ENCODE measurements at places on chromosomes 5 and 9.

GRCh38 chr9:34687276-34688030 is 3.6 kb downstream of the CCL19 start:
- no peak for DNase-seq

GRCh38 chr5:90940227-90940995 is 381.8 kb downstream of the ADGRV1 start:
- no peak for DNase-seq

- no peak for DNase-seq
Observed at GRCh38 chr9:98584059-98584458, 124.7 kb downstream of the GABBR2 start.

- DNase-seq: no peak
Observed at GRCh38 chr9:7328453-7328852, 471.1 kb downstream of the DMAC1 start.

DNA sequence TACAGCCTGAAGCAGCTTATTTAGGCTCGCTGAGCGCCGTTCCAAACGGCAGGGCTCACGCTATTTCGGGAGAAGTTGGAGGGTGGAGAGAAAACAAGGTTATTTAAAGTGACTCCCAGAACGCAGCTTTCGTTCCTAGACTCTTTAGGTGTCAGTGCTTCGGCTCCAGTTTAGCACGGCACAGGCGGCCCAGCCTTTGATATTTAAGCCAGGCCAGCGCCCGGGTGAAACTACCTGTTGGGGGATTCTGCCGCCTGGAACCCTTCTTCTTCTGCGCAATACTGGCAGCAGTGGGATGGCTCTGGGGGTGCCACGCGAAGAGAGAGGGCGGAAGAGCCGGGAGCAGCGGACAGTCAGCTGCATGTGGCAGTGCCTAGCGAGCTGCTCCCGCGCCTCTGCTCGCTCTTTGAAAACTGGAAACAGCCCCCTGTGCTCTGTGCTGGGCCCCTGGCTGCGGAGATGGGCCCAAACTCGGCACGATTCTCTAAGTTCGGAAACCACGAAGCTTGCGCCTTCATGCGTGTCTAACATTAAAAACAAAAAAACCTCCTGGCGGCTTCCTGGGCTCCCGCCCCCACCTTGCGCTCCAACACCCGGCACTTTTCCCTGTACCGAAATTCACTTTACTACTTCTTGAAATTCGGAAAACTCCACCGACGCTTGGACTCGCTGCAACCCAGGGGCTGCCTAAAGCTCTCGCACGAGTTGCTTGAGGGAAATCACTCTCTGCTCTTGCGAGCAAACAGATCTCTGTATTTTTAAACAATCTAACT is 34.6 kb upstream of the NFIB start:
- DNase-seq: no peak

DNA sequence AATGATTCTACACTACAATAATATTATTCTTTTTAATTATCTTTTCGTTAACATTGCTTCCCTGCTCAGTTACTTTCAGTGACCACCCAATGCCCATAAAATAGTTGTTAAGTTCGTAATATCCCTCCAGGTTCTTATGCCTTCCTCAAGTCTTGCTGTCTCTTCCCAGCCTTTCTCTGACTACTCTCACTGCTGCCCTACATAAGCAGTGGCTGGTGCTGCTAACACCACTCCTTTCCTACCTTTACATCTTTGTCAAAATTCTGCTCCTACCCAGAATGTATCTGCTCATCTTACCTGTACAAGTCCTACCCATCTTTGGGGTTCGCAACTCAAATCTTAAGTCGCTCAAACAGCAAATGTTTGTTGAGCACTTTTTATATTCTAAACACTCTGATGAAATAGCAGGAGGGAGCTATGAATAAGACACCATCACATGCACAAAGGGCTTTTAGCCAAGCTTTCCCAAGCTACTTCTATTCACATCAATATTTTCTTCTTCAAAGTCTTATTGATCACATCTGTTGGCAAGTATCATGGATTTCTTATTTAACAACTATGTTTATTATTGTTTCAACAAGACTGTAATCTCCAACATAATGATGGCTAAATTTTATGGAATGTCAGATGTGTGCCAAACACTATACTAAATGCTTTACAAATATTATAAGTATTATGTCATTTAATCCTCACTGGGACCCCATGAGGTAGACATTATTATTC is 29.5 kb downstream of the SLC25A46 start:
- DNase-seq: no peak

DNA sequence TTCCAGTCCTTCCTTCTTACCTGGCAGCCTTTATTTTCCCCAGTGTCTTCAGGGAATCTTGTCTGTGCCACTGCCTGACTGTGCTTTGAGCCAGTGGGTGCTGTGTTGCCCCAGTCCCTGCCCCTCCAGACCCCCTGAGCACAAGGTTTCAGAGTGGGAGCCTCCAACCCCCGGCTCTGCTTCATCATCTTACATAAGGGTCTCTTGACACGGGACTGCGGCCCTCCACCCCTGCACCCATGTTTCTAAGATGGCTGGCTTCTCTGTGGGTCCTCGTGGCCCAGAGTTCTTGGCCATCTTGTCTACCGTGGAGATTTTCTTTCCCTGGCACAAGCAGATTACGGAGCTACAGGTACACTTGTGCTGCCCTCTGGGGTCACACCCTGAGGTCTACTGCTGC is 194.1 kb downstream of the CACNA1B start:
- no peak for DNase-seq

DNA sequence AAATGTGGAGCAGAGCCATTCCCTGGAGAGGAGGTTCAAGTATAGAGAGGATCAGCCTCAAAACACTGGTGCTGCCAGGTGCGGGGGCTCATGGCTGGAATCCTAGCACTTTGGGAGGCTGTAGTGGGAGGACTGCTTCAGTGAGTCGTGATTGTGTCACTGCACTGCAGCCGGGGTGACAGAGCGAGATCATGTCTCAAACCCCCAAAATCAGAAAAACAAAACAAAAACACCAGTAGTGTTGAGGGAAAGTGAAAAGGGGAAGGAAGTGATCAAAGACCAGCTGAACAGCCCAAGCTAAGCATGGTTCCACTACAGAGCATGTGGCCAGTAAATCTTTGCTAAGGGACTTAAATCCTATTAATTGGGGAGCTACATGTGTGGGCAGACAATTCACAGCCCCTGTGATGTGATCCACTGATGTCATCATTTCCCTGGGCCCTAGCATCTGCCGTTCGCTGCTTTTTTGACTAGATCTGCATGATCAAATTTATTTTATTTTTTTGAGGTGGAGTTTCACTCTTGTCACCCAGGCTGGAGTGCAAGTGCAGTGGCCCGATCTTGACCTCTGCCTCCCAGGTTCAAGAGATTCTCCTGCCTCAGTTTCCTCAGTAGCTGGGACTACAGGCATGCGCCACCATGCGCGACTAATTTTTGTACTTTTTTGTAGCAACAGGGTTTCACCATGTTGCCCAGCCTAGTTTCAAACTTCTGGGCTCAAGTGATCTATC is 2.7 kb upstream of the PCBD2 start:
- DNase-seq: no peak

DNA sequence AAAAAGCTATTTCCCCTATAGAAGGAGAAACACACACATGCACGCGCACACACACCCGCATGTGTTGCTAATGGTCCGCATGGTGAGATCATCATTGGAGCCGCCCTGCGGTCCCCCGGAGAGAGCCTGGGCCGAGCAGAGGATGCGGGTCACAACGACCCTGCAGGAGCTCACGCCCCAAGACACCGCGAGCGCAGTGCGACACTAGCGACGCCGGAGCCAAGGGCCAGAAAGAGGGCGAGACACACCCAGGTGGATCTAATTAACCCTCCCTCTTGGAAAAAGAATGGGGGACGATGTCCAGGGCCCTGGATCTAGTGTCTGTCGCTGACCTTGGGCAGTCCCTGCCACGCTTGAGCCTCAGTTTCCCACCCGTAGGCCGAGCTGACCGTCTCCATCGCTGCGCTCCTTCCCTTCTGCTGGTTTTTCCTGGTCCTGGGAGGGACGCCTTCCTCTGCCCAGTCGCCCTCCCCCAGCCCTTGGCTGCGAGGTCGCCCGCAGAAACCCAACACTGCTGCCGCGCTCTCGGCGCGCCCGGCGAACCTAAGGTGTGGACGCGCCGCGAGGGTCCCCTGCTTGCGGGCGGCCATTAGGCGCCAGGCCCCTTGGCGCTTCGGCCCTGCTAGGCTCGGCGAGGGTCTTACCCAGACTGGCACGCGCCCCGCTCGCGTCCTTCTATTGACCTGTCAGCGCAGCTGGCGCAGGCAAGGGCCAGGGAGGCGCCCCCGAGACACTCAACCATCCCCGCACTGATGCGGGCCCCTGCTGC is 47.5 kb upstream of the RNF20 start:
- DNase-seq: no peak

DNA sequence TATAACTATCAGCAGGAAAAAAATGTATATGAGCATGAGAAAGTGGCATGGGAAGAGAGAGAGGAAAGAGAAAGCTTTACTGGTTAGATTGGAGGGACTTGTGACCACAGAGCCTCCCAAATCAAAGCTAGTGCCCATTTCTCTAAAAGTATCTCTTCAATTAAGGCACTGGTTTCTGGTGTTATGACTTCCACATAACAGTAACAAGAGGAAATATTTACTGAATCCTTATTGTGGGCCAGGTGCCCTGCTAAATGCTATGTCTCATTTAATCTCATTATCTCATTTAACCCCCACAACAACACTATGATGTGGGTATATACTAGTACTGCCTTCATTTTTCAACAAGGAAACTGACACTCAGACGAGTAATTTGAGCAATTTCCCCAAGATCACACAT is 221.5 kb downstream of the EBF1 start:
- DNase-seq: no peak

DNA sequence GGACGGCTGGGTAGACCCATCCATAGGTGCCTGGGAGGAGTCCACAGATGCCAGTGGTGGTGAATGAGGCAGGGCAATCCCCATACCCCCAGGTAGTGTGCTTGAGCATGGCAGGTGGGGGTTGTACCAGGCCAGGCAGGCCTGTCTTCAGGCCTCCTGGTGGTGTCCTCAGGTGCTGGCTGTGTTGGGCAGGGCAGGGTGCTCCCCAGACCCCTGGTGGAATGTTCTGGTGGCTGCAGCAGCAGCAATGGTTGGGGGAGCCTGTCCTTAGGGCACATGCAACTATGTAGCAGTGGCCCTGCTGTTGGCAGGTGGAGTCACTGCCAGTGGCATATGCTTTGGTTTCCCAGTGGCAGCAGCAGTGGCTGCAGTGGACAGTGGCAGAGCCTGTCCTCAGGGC is 10.0 kb downstream of the ALG2 start:
- no peak for DNase-seq
